Astrocyte of the spinal cord (primary cell): ENCODE measurements at places on chromosomes 7 and 10.

DNA sequence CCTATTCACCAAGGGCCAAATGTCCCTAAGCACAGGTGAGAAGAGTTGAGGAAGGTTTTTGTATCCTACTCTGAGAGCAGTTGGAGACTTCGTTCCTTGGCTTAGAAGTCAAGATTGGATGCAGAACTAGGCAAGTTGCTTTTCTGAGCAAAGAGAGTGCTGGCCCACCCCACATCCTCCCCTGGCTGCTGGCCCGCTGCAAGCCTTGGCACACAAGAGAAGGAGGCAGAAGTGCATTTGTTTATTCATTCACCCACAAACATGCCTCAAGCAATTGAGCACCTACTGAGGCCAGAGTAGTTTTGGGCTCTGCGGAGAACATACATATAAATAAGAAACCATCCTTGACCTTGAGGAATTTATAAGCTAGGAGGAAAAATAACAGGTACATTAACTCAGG, 318.9 kb downstream of the KCNMA1 start:
- no peak for DNase-seq

DNA sequence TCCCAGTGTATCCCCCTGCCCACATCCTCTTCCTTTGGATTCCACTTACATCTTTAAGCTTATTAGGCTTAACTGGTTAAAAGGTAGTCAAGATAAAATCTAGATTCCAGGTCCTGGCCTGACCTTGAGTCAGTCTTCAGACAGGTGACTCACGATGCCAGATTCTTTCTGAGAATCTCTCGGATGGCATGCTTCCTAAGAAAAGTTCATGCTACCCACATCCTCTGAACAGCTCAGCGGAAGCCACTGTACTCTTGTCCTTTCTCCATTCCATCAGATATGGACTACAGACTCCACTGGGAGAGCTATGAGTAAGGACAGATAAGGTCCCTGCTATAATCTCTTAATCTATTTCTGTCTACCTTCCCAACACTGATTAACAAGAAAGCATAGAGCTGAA, 43.4 kb downstream of the DNMBP start:
- peak; percentile 90 for DNase-seq

GRCh38 chr10:132899751-132900065, 42.7 kb downstream of the CFAP46 start:
- no peak for DNase-seq

GRCh38 chr7:45417268-45417667, 156.9 kb upstream of the ADCY1 start:
- DNase-seq: no peak

- DNase-seq: no peak
These were observed 1047.1 kb downstream of the NRG3 start for GRCh38 chr10:82922046-82922445.

DNA sequence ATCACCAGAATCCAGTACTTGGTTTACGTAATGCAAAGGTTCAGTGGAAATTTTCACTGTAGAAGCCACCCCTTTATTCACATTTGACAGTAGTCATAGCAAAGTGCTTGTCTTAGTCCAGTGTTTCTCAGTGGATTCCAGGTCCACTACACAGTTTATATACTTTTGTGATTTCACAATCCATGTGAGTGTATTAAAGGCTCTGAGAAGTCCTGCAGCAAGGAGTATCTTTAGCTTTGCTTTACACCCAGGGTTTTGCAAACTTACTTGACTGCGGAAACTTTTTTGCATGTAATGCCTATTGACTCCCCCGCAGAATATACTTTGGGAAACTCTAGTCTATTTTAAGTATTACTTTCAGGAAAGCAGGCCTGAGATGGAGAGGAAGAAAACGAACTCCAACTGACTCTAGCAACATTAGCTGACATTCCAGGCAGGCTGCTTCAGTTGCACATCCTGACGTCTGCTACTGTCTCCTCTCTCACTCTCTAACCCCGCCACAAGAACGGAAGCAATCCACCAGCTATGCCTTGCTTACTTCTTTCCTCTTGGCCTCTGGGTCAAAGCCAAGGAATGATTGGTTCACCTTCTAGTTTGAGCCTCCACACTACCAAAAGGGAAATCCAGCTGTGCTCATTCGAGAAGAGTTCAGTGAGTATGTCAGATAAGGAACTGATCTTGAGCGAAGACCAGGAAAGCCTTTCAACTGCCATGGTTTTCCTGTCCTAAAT, 6.2 kb downstream of the PLXNA4 start:
- no peak for DNase-seq

- DNase-seq: no peak
These were observed 143.8 kb downstream of the ZNF22 start for GRCh38 chr10:45144326-45145070.

GRCh38 chr10:52459097-52459496, 145.0 kb downstream of the DKK1 start:
- DNase-seq: peak; percentile 29

GRCh38 chr10:17227367-17228090, 512 bp upstream of the VIM start:
- peak; percentile 62 for DNase-seq

DNA sequence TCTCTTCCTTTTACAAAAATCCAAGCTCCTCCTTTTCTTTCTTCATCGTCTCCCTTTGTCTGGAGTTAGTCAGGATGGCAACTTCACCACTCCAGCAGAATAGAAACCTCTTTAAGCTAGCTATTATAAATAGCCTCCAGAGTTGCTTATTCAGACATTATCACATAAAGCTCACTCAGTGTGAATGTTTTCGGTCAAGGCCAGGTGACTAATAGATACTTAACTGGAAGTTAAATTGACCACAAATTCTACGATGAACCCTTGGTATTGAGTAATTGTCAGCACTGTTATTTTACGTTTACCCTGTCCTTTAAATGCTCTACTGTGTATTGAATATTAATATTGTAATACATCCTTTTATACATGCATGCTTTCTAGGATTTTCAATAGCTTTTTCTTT, 340.4 kb downstream of the OTUD1 start:
- DNase-seq: no peak

- peak; percentile 93 for DNase-seq
These were observed 1.5 kb downstream of the PTPN12 start for GRCh38 chr7:77538281-77539212.

GRCh38 chr10:127215866-127216265, 19.5 kb upstream of the INSYN2A start:
- peak; percentile 34 for DNase-seq

DNA sequence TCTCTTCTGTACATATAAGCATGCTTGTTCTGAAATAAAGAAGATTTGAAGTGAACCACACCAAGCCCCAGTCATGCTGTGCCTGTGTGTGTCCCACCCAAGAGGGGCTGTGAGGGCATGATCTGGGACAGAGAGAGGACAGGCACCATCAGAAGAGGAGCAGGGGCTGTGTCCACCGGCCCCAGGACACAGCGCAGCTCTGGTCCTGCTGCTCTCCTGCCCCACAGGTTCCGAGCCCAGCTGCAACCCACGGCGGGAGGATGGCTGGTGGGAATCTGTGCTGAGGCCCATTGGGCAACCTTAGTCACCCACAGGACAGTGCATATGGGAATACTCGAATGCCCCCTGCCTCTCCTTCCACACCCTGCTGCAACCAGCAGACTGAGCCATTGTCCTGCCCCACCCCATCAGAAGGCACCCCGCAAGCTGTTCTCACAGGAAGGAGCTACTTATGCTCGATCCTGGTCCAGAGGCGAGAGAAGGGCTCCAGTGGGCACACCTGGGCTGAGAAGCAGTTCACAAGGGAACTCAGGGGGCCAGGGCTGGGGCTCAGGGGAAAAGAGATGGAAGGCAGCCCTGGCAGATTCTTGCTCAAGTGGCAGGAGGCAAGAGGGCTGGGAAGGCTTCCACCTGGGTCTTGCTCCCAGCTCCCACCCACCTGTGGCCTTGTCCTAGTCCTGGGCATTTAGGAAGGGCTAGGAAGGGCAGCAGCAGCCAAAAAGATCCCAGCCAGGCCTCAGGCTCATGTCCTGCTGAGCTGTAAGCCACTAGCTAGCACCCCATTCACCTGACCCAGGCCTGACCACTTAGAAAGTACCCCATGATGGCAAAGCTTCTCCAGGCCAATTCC, 31.9 kb downstream of the LDB3 start:
- no peak for DNase-seq

GRCh38 chr7:71186535-71187057, 54.7 kb downstream of the GALNT17 start:
- no peak for DNase-seq

- peak; percentile 78 for DNase-seq
These were observed 31.5 kb upstream of the SH2D4B start for GRCh38 chr10:80506189-80506575.

- peak; percentile 50 for DNase-seq
These were observed 895 bp downstream of the VSTM2A start for GRCh38 chr7:54543051-54543488.

DNA sequence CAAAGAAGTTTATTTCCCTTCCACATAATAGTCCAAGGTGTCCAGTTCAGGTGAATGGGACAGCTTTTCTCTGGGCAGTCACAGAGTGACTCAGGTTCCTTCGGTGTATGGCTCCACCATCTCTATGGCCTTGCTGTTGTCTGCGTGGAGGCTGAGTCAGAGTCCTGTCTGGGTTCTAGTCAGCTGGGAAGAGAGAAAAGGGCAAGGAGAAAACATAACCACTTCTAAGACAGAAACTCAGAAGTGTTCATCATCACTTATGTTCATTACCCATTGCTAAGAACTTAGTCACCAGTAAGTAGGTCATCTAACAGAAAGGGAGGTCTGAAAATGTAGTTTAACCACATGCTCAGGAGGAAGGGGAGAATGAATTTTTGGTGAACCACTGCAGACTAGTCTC, 32.4 kb upstream of the CCDC7 start:
- DNase-seq: peak; percentile 97

- no peak for DNase-seq
These were observed 69.2 kb downstream of the PRTFDC1 start for GRCh38 chr10:24883176-24883575.

- DNase-seq: no peak
These were observed 186.9 kb downstream of the SND1 start for GRCh38 chr7:127838816-127839415.

DNA sequence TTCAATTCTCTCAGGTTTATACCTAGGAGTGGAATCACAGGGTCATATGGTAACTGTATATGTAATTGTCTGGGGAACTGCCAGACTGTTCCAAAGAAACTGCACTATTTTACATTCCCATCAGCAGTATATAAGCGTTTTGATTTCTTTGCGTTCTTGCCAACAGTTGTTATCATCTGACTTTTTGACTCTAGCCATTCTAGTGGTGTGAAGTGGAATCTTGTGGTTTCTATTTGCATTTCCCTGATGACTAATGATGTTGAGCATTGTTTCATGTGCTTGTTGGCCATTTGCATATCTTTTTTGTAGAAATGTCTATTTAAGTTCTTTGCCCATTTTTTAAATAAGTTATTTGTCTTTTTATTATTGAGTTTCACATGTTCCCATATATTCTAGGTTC, 44.3 kb upstream of the ZC3HAV1 start:
- DNase-seq: peak; percentile 52

GRCh38 chr10:127303746-127304145, 107.4 kb upstream of the INSYN2A start:
- no peak for DNase-seq

GRCh38 chr10:80144696-80145131, 12.2 kb downstream of the PLAC9 start:
- DNase-seq: no peak

DNA sequence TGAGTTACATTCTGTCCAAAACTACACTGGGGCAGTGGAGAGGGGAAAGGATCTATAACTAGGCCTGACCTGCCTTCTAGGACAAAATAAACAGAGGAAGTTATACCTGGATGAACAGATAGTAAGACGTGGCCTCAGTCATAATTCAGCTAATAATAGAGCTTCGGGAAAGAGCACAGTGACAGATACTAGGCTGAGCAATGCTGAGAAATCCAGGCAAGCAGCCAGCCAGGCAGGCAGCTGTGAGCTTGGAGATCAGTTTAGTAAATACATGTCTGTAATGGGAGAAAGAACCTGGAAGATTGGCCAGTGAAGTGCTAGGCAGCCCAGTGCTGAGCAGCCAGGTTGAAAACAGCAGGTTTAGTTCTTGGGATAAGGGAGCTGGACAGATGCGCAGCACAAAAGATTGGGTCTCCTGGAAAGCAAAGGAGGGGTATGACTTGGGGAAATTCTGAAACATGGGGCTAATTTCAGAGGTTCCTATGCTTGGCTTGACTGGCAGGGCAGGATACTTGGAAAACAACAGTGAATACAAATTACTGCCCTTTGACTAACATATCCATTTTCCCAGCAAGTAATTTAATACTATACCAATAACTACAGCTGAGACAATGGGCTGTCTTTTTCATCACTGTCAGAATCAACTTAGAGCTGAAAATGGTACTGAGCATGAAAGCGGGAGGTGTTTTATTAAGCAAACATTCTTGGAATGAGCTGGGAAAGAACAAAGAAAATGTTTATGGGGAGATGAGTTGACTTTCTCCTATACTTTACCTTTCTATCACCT, 140.8 kb downstream of the DGKB start:
- peak; percentile 87 for DNase-seq

DNA sequence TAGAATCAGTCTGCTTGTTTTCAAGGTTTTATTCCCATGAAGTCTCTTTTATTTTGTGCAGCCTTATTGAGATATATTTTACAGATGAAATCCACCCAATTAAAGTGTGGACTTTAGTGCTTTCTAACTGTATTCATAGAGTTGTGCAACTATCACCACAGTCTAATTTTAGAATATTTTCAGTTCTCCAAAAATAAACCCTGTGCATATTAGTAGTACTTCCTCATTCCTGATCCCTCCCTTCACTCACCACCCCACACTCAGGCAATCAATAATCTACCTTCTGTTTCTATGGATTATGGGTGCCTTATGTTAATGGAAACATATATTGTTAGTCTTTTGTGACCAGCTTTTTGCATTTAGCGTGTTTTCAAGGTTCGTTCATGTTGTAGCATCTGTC, 185.7 kb upstream of the TMEM72 start:
- DNase-seq: no peak

DNA sequence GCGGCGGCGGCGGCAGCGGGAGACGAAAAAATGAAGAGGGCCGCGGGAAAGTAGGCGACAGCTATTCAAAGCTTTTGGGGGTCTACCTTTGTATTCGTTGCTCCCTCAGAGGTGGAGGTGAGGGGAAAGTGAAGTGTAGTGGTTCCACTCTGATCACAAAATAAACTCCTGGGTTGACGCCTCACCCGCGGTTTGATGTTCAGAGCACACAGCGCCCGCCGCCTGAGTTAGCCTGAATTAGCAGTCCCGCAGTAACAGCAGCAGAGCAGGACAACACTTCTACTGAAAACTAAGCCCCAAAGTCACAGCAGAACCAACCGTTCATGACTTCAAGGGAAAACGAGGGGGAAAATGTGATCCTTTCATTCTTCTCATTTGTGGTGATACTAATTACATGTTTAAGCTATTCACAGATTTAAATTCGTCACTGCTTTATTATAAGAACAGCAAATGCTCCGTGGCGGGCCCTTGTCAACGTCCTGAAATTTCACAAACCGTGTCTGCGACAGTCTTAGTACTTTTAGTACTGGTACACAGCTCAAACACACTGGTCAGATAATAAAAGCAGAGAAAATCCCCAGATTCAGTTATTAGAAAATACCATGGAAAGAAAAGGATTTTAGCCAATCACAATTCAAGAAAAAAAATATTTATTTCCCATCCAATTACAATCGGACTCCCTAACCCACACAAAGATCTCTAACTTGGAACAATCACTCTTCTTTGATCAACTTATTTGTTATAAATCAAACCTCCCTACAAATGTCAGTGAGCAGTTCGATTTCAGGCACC, 563 bp upstream of the JMJD1C start:
- DNase-seq: peak; percentile 70

- no peak for DNase-seq
These were observed 21.3 kb downstream of the DOCK1 start for GRCh38 chr10:126926568-126926967.
